ENCODE measurements at places on chromosomes 5 and 9.

DNA sequence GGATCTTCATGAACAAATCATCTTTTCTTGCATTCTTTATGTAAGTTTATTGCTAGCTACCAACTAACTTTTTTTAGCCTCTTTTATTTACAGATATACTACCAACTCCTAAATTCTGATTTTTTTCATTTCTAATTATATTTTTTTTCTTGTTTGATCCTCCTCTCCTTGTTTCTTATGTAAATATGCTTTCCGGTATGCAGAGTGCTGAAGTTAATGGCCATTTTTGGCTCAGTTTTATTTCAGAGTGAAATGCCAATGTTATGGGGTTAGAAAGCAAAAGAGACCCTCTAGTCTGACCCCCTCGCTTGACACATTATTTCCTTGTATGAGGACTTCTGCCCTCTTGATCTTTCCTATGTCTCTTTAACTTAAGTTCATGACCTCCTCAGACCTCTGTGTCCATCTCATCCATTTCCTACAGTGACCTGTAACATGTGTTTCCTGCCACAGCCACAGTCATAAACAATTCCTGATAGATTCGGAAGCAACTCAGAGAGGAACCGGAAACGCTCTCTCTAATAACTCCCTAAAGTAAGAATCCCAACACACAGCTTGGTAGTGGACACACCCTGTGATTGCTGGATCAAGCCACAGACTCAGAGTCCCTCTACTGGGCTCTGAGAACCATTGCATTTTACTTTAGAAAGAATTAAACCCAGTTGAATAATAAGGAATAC is 42.9 kb upstream of the AFAP1L1 start:
- DNase-seq: no peak

- DNase-seq: no peak
Measured at GRCh38 chr9:123375469-123376132, 19.6 kb downstream of the CRB2 start.

- DNase-seq: no peak
Measured at GRCh38 chr5:134506054-134507039, 19.1 kb upstream of the JADE2 start.

GRCh38 chr5:74212336-74212735 is 428.2 kb downstream of the ENC1 start:
- no peak for DNase-seq

Data from esophagus squamous epithelium (tissue), 5 donors.